ENCODE measurements at places on chromosomes 2 and 18. TPM values are rescaled to one million over a fixed set of nuclear protein-coding genes. Genes with fewer than 3 reads are reported as not detected.
A peak's percentile ranks its signal among the peaks of the same experiment; 100 is the strongest.

- no peak for DNase-seq
These were observed 427.9 kb upstream of the HNRNPA3 start for GRCh38 chr2:176784633-176785200.

- DNase-seq, result no peak
These were observed 24.5 kb upstream of the PPP4R1 start for GRCh38 chr18:9638886-9639285.

DNA sequence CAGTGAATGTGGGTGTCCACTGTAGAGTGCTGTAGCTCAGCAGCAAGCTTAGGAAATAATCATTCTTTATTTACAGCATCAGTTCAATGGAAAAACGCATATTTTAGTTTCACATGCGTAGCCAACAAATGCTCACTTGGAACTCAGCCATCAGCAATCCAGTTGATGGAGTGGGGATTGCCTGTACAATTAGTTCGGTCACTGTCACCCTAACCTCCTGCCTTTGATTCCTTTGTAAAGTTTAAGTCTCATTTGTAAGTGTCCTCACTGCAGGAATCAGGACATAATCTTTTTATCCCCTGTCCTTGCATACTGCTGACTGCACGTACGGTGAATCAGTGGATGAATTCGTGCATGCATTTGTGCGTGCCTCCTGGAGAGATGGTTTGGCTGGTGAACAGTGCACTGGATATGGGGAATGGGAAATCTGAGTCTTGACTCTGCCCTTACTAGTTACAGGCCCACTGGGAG is 55.9 kb downstream of the RAB31 start:
- no peak for DNase-seq

DNA sequence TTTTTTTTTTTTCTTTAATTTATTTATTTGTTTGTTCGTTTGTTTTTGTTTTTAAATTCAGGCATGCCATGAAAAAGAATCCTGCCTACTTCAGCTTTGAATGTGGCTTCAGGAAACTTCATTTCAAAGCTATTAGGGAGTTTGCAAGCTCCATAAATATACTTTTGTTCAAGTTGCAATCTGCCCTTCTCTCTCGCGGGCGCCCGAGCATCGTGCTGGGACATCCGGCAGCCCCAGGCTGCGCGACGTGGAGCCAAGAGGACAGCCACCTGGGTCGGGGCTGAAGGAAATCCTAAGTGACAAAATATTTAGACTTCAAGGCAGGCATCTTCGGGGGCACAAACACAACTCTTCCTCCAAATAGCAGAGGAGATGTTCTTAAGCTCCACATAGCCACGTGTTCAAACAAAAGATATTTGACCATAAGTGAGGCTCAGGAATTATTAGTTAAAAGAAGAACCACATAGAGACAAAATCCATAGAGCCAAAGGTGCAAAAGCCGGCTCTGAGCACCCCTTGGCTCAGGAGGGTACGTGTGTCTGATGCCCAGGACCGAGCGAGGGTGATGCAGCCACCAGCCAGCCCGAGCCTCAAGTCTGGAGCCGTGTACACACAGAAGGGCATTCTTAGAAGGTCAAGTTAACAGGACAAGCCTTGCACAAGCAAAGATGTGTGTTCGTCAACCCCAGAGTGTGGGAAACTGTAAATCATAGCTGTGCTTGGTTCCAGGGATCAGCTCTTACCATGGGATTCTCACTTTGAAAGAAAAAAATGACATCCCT is 256.5 kb upstream of the SALL3 start:
- no peak for DNase-seq

- DNase-seq, result no peak
These were observed 16.8 kb downstream of the TTC39C start for GRCh38 chr18:24031318-24031717.

DNA sequence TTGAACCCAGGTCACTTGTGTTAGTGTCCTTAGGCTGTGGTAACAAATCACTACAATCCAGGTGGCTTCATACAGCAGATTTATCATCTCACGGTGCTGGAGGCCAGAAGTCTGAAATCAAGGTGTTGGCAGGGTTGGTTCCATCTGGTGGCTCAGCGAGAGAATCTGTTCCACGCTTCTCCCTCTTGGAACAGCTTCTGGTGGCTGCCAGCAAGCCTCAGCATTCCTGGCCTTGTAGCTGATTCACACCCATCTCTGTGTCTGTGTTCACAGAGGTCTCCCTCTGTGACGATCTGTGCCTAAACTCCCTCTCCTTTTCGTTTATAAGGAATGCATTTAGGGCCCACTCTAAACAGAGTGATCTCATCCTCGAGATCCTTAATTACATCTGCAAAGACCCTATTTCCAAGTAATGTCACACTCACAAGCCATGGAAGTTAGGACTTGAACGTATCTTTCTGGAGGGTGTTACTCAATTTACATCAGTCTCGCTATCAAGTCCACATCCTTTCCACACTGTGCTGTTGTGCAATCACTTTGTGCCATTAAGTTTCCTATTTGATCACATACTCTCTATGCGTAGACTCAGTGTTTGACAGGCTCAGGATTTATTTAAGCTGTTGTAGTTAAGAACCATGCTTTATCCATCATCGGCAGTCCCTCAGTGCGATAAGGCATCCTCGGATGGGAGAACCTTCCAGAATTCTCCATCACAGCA is 164.4 kb downstream of the SOCS6 start:
- DNase-seq, result peak; percentile 24

- no peak for DNase-seq
These were observed 202.7 kb upstream of the SPOPL start for GRCh38 chr2:138298900-138299299.

DNA sequence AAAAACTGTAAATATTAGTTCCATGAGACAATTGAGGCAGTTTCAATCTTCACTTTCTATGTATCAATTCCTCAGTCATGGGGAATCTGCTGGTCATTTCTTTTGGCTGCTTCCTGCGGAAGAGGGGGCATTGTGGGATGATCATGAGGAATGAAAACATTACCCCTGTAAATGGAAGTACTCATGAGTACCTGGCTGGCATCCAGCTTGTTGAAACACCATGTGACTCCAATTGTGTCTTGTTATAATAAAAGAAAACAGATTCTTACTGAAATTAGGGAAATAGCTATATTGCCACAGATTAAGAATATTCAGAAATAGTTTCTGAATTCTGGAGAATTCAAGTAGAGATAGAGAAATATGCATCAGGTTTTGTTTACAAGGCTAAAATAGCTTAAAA is 41.6 kb upstream of the GPR39 start:
- no peak for DNase-seq

GRCh38 chr18:2172881-2173280 is 398.4 kb downstream of the METTL4 start:
- DNase-seq, result no peak

GRCh38 chr2:235612181-235612950 is 118.5 kb downstream of the AGAP1 start:
- no peak for DNase-seq

GRCh38 chr2:102025016-102025501 is 33.3 kb downstream of the IL1R2 start:
- peak; percentile 76 for DNase-seq

DNA sequence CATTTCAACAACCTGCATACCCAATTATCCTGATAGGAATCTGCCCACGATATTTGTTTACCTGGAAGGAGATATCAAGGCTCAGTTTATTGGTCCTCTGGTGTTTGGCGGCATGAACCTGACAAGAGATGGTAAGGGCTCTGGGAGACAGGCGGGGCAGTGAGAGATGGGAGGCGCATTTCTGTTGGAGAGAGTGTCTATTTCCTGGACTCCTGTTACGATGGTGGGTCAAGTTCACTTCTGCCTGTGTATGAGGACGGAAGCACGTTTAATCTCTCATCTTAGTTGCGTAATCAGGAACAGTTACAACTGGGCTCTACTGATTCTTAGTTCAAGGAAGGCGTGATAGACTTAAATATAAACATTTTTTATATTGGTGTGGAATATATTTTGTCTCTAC is 8.9 kb downstream of the PDCL3 start:
- peak; percentile 33 for DNase-seq

DNA sequence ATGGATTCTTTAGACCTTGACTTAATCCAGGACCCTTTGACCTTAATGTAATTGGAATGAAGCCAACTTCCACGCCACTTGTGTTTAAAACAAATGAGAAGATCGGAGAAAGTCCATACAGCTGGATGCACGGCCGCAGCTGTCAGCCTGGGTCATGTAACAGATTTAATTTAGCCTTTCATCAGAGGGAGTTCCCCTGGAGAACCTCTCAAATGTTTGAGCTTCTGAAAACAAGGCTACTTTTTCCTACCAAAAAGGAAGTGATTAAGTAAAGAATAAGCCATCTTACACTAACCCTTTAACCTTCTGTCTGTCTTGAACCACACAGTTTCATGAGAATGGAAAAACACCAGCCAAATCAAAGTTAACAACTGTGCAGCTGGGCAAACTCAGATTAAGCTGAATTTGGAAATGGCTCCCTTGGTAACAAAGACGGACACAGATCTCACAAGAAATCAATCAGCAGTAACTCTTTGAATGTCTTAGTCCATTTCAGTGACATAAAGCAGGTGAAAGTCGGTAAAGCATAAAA is 103.6 kb downstream of the DOCK10 start:
- peak; percentile 27 for DNase-seq

DNA sequence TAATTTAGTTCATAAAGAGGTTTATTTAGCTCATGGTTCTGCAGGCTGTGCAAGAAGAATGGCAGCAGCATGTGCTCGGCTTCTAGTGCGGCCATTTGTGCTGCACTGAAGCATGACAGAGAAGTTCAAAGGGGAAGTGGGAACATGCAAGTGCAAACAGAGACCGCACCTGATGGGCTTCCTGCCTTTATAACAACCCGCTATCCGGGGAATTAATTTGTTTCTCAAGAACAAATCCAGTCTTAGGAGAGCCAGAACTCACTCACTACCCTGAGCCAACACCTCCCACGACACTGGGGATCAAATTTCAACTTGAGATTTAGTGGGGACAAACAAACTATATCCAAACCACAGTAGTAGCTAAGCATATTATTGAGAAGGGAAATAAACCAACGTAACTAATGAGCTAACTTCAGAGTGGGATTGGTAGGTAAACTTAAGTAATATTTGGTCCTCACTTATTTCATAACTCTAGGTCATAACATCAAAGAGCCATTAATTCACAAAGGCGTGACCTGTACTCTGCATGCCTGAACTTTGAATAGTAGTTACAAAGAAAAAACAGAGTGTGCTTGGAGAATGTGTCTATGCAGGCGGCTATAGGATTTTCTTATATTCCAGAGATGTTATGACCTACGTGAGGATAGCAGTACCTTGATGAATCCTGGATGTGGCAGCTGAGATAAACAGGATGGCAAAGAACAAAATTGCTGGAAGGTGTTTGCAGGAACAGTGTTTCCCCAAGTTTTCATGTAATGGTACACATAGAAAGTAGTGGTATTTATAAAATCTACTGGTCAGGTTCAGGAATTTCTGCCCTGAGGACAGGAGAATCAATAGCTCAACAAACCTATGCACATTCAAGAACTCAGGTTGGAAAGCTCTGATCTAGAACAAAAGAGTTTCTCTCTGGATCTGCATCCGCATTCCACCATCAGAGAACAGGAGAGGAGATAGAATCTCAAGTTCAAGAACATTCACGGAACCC is 845.9 kb upstream of the ID2 start:
- DNase-seq, result peak; percentile 45

- no peak for DNase-seq
These were observed 34.5 kb upstream of the TSPYL6 start for GRCh38 chr2:54290356-54291025.

The EGR4 gene
- polyA plus RNA-seq, result 0.15 TPM

The SULT1C2 gene
- not detected for polyA plus RNA-seq

The HS1BP3 gene
- 45.4 TPM for polyA plus RNA-seq

The SLC4A5 gene
- polyA plus RNA-seq, result not detected

The CAPN13 gene
- not detected for polyA plus RNA-seq

The PROKR1 gene
- polyA plus RNA-seq, result not detected

The ANXA4 gene
- polyA plus RNA-seq, result 95.7 TPM

The MEMO1 gene
- polyA plus RNA-seq, result 33.3 TPM

The FAM136A gene
- 14.4 TPM for polyA plus RNA-seq

The GKN1 gene
- not detected for polyA plus RNA-seq

The CNGA3 gene
- not detected for polyA plus RNA-seq
